ENCODE measurements at places on chromosomes 12 and 14. TPM values are rescaled to one million over a fixed set of nuclear protein-coding genes. Genes with fewer than 3 reads are reported as not detected.

- peaks cover 8% of the 10 kb centered on the region for H3K27me3 ChIP-seq
- no peaks in the 10 kb centered on the region for H3K36me3 ChIP-seq
- DNase-seq = no peak
- H3K27ac ChIP-seq = no peak overlapping the region
- no peak overlapping the region for H3K4me3 ChIP-seq
Observed at GRCh38 chr12:42504049-42504448, 85.5 kb downstream of the PRICKLE1 start.

DNA sequence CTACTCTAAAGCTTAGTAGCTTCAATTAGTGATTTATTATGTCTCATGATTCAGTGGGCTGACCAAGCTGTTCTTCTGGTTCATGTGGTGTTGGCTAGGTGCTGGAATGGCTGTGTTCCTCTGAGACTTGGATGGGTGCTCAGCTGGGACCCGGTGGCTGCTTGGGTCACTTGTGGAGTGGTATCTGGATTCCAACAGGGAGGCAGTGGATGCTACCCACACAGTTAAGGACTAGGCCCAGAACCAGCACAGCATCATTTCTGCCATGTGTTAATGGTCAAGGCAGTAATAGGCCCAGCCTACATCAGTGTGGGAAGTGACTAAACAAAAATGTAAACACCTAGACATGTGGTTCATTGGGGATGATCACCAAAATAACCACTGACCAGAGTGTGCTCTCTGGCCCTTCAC lies 72.2 kb downstream of the FGD4 start:
- DNase-seq = no peak
- peaks cover 28% of the 10 kb centered on the region for H3K36me3 ChIP-seq
- H3K27me3 ChIP-seq = no peaks in the 10 kb centered on the region
- peaks cover 13% of the 10 kb centered on the region for H3K4me1 ChIP-seq

DNA sequence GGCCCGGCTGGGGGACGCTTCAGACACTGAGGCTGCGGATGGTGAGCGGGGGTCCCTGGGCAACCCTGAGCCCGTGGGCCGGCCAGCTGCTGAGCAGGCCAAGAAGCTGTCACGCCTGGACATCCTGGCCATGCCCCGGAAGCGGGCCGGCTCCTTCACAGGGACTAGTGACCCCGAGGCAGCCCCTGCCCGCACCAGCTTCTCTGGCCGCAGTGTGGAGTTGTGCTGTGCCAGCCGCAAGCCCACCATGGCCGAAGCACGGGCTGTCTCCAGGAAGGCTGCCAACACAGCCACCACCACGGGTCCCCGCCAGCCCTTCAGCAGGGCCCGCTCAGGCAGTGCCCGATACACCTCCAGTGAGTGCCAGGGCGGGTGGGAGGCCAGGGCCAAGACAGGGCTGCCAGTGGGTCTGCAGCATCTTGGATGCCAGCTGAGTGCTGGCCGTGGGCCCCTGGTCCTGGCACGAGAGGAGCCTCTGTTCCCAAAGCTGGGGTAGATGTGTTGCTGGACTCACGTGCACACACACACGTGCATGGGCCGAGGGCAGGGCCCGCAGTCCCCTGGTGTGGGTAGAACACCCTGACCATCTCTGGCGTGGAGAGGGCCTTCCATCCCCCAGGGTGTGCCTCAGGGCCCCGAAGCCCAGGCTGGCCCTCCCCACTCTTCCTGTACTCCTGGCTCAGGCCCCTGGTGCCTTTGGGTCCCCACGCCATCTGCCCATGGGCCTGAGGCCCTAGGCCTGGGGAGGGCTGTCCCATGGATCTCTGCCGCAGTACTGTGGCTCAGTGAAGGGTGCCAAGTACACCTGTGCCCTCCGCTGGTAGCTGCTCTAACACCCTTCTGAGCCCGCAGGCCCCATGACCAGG lies 22.8 kb downstream of the CEP170B start:
- no peaks in the 10 kb centered on the region for H3K36me3 ChIP-seq
- H3K4me3 ChIP-seq = no peak overlapping the region
- H3K4me1 ChIP-seq = peaks cover 2% of the 10 kb centered on the region
- H3K27me3 ChIP-seq = no peaks in the 10 kb centered on the region

DNA sequence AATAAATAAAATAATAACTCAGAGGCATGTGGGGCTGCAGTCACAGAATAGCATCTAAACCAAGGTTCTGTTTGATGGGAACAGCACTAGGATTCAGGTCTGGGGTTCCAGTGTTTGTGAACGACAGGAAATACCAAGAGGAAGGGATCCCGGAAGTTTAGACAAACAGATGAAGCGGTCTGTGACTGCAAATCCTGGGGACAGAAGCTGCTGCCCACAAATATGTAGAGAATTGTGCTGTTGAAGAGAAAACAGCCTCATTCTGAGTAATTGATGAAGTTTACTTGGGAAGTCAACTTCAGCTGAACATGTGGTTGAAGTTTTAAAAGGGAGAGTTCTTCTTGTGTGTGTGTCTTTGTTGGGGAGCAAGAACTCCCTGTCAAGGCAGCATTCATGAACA lies 98.4 kb upstream of the TBX5 start:
- H3K27ac ChIP-seq = no peak overlapping the region
- peaks cover 56% of the 10 kb centered on the region for H3K27me3 ChIP-seq
- peaks cover 14% of the 10 kb centered on the region for H3K4me1 ChIP-seq
- no peaks in the 10 kb centered on the region for H3K36me3 ChIP-seq

GRCh38 chr12:108530161-108530560 lies 15.1 kb downstream of the FICD start:
- H3K4me1 ChIP-seq = no peaks in the 10 kb centered on the region
- no peak overlapping the region for H3K4me3 ChIP-seq
- H3K27ac ChIP-seq = no peak overlapping the region
- H3K36me3 ChIP-seq = peaks cover 86% of the 10 kb centered on the region
- no peaks in the 10 kb centered on the region for H3K27me3 ChIP-seq

EGLN3 gene
- total RNA-seq = 21.0 TPM

EPYC gene
- total RNA-seq = not detected

PFKM gene
- total RNA-seq = 109 TPM

Data from WTC11 (cell line).